ENCODE measurements at places on chromosomes 13 and 19.

DNA sequence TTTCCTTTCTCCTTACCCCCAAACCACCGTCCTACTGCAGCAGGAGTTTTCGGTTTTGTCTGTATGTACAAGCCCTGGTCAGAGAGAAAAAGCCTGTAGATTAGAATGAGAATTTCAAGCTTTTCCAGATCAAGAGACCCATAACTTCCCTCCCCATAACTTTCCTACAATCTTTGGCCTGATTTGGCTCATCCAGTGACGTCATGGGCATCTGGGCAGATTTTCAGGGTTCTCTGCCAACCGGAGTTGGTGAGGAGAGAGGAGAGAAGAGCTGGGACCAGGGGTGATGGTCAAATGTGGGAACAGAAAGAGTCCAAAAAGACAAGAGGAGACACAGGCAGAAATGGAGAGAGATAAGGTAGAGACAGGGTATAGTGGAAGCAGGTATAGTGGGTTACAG lies 10.5 kb downstream of the IZUMO2 start:
- no peak for DNase-seq

- DNase-seq: no peak
These were observed 2.6 kb upstream of the CLC start for GRCh38 chr19:39740395-39740794.

DNA sequence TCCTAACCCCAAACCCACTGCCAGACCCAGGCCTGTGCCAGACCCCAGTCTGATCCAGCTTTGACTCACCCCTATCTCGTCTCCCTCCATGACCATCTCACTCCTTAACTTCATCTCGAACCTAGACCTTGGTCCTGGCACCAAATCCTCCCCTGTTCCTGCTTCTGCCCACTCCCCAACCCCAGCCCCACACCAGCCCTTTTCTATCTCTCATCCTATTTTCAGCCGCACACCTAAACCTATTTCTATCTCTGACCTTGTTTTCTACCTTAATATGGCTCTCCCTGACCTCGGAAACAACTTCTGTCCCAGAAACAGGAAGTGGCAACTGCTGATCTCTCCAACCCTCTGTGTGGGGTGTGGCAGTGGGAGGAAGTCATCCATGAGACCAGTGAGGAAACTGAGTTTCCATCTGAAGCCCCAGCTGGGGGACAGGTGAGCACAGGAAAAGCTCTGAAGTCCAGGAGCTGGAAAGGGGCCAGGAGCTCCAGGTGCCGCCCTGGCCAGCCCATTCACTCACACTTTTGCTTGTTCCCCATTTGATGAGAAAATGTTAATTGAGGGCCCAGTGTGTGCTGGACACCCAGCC lies 13.7 kb downstream of the PTH2 start:
- no peak for DNase-seq

- peak; percentile 9 for DNase-seq
These were observed 267.1 kb downstream of the KLF5 start for GRCh38 chr13:73325723-73326558.

- DNase-seq: no peak
These were observed 1353.9 kb downstream of the UQCRFS1 start for GRCh38 chr19:27858981-27859581.

DNA sequence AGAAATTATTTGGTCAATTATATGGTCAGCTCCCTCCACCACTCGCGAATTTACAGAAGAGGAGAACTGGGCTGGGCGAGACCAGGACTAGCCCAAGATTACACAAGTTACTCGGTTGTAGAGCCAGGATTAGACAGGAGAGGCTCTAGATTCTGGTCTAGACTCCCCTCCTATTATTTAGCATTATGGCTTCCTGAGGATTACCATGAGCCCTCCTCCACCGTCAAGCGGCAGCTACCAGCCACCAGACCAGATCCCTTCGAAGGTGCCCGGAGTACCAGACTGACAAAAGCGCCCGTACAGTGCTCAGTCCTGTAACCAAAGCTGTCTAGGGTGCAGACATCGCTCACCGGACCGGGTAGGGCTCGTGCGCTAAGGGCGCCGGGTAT lies 497 bp upstream of the MLNR start:
- no peak for DNase-seq

GRCh38 chr13:48708764-48709163 lies 55.0 kb downstream of the CYSLTR2 start:
- no peak for DNase-seq

- no peak for DNase-seq
These were observed 24.1 kb downstream of the MICU2 start for GRCh38 chr13:21579754-21580316.

DNA sequence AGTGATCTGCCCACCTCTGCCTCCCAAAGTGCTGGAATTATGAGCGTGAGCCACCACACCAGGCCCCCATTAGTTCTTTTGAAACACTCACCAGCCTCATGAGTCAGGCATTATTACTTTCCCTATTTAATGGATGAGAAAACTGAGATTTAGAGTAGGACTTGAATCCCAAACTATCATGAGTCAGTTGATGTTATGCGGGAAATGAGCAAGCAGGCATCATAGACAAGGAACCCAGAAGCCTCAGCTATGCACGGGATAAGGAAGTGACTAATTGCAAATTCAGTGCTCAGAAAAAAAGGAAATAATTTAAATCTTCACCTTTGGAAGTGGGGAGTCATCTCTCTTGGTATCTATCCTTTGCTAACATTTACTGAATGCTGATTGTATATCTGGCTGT lies 217.5 kb downstream of the ABCC4 start:
- DNase-seq: peak; percentile 64

DNA sequence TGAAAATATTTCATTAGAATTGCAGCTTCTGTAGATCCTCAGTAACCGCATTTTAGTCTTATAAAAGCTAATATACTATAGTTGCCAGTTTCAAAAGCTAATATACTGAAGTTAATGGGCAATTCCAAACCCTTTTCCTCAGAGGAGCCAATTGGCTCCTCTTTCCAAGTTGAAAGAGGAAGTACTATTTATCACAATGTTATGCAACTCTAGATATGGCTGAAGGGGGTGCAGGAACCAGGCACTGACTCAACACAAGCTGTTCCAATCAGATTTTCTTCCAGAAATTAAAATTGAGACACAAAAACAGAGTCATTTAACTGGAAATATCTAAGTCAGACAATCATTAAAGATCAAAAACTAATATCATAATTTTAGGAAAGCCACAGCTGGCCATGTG lies 258.9 kb downstream of the PCDH20 start:
- no peak for DNase-seq

- peak; percentile 93 for DNase-seq
These were observed 309.4 kb upstream of the KLF12 start for GRCh38 chr13:74443631-74444030.

- peak; percentile 8 for DNase-seq
These were observed 3.5 kb downstream of the LGALS7B start for GRCh38 chr19:38792250-38793111.

- DNase-seq: no peak
These were observed 460 bp downstream of the KMT5C start for GRCh38 chr19:55339889-55340783.

GRCh38 chr19:7678971-7679751 lies 1.5 kb upstream of the TRAPPC5 start:
- DNase-seq: no peak

GRCh38 chr13:51697181-51697580 lies 106.8 kb downstream of the DHRS12 start:
- no peak for DNase-seq

- peak; percentile 40 for DNase-seq
These were observed 7.4 kb upstream of the FCGBP start for GRCh38 chr19:39941615-39942365.

- no peak for DNase-seq
These were observed 62.3 kb downstream of the GSX1 start for GRCh38 chr13:27854606-27855005.

- no peak for DNase-seq
These were observed 5.3 kb upstream of the ZNF613 start for GRCh38 chr19:51921949-51922348.

GRCh38 chr19:39193803-39194202 lies 3.0 kb upstream of the NCCRP1 start:
- no peak for DNase-seq

DNA sequence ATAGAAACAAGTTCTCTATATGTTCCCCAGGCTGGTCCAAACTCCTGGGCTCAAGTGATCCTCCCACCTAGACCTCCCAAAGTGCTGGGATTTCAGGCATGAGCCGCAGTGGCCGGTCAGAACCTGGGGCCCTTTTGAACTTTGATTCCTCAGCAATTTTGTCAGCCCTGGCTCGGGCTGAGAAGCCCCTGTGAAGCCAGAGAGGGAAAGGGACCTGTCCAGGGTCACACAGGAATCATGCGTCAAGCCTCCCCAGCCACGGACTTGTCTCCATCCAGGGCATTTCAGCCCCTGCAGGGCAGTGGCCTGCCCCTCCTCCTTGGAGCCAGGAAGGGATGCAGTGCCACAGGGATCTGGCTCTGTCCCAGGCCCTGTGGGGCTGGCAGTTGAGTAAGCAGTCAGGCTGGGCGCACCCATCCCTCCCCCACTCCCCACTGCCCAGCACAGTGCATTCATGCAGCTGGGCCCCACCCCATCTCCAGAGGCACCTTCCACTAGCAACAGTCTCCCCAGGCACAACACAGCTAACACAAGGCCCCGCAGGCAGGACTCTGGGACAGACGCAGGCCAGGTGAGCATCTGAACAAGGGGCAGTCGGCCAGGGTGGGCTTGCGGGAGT lies at the start of gene CAPS:
CAPS (plus strand) TSS at position 516 of the 619 bp plus-strand sequence. CDS start 153 bp downstream, outside the sequence.
- DNase-seq: peak; percentile 33

DNA sequence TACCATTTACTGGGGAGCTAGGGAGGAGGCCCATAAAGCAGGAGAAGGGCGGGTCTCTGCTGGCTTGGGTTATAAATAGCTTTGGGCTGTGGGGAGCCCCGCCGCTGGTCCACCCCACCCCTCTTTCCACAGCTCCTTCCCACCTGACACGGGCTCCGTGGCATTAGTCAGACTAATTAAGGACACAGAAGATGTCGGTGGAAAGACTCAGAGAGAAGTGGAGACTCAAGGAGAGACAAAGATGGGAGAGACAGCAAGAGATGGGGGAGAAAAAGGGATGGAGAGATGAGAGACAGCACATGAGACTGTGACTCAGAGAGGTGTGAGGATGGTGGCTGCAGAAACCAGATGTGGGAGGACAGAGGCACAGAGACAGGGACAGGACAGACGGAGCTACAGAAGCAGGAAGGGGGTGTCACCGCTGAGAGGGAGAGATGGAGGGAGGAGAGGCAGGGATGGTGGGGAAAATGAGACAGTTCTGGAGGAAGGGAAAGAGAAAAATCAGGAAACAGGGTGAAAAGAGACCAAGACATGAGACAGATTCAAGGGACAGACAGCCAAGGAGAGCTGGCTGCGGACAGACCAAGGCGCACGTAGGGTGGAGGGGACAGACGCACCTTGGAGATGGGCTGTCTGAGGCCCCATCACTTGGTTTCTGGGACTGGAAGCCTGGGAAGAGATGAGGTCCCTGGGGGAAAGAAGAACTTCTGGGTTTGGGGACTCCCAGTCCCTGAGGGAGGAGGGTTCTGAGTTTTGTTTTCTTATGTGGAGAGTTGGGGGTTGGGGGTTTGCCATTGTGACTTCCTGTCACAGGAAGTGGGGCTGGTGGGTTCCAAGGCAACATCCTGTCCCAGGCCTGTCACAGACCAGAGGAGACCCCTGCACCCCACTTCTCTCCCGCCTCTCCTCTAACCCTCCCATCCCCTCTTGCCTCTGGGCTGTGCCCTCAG lies 4.1 kb downstream of the ARHGEF1 start:
- no peak for DNase-seq

GRCh38 chr19:17861542-17862402 lies 2.1 kb downstream of the RPL18A start:
- DNase-seq: no peak

GRCh38 chr13:98285317-98285716 lies 108.2 kb upstream of the RNF113B start:
- DNase-seq: peak; percentile 59

GRCh38 chr19:40512473-40513344 lies 45.9 kb downstream of the SPTBN4 start:
- DNase-seq: no peak

GRCh38 chr19:2475018-2475701 lies 767 bp upstream of the GADD45B start:
- DNase-seq: peak; percentile 68

GRCh38 chr19:1263188-1263587 lies 5.9 kb upstream of the CIRBP start:
- no peak for DNase-seq

GRCh38 chr19:6069268-6069791 lies 41.0 kb downstream of the RFX2 start:
- no peak for DNase-seq

DNA sequence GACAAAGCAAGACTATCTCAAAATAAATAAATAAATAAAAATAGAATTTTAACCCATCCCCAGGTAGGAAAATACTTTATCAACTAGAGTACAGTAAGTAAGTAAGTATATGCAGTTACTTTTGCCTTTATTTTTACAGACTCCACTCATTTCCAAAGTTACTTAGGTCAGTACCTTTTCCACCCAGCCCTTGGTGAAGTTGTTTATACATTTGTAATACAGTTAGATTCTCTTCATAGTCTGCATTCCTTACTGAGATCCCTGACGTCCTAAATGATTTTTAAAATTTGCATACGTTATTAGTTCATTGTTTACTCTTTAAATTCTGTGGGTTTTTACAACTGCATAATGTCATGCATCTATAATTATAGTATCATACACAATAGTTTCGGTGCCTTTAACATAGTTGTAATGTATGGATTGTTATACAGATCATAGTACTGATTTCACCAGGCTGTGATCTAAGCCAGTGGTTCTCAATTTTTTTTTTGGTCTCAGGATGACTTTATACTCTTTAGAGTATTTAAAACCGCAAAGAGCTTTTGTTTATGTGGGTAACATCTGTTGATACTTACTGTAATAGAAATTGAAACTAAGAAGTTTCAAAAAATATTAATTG lies 10.4 kb downstream of the SETDB2 start:
- peak; percentile 36 for DNase-seq

GRCh38 chr13:108383667-108384066 lies 114.1 kb downstream of the TNFSF13B start:
- no peak for DNase-seq

DNA sequence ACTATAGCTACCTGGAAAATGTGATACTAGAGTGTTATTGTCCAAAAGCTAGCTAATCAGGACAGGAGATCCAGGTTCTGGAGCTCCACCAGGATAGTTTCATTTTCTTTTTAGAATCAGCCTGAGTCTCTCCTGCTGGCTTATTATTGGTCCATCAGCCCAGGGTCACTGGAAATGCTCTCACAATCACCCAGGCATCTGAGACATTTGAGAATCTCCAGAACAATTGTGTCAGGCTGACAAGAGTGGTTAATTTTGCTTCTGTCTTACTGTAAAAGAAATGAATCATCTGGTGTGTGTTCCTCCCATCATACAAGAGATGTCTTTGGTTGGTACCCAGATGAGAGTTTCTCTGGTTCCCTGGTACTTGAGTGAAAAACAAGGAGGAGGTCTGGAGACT lies 43.6 kb upstream of the ZNF681 start:
- no peak for DNase-seq

DNA sequence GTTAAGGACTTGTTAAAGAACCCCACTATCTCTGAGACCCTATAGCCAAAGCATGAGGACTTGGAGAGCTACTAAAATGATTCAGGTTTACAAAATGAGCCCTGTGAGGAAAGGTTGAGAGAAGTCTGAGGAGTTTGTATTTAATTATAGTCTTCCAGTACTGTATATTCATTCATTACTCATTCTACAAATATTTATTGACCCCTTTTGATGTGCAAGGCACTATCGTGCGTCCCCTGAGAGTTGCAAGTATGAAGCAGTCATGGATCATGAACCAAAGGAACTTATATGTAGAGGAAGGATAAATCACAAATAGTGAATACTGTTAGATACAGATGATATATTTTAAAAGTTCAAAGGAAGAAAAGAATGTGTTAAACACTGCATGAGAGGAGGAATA lies 84.4 kb downstream of the DNAJC15 start:
- DNase-seq: peak; percentile 87

- no peak for DNase-seq
These were observed 19.1 kb downstream of the SYDE1 start for GRCh38 chr19:15126131-15126910.

Measured in fibroblast of upper back skin (primary cell).